ENCODE measurements at places on chromosomes 11 and 22.

GRCh38 chr11:65254724-65255123 is 7.0 kb upstream of the POLA2 start:
- no peak for DNase-seq

GRCh38 chr11:116638463-116638862 is 134.3 kb downstream of the BUD13 start:
- DNase-seq = no peak

DNA sequence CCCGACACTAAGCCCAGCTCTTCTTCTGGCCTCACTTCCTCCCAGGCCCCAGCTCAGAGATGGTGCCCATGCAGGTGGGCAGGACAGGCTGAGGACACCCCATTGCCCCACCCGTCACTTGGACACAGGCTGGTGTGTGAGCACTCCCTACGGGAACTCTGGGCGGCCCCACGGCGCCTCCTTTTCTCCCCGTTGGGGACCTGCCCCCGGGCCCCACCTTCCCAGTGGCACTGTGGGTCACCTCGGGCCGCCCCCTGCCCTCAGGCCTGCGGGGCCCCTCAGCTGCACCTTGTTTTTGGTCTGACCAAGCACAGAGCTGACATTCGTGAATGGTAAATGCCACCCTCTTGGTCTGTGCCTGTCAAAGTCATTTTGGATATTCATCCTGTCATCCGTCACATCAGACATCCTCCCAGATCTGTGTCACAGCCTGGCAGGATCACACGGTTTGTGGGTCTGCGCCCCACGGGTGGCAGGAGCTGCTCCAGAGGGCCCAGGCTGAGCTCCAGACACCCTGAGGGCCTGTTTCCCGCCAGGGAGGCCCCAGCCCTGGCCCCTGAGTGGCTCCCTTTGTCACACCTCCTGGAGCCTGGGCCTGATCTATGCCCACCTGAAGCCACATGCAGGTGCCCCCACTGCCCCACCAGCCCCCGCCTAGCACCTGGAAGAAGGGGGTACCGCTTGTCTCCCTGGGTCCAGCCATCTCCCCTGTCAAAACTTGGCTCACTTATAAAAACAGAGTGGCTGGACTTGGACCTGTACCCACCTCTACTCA is 1188.5 kb downstream of the BRD1 start:
- no peak for DNase-seq

GRCh38 chr11:70397336-70397982 is 870 bp upstream of the CTTN start:
- DNase-seq = no peak

DNA sequence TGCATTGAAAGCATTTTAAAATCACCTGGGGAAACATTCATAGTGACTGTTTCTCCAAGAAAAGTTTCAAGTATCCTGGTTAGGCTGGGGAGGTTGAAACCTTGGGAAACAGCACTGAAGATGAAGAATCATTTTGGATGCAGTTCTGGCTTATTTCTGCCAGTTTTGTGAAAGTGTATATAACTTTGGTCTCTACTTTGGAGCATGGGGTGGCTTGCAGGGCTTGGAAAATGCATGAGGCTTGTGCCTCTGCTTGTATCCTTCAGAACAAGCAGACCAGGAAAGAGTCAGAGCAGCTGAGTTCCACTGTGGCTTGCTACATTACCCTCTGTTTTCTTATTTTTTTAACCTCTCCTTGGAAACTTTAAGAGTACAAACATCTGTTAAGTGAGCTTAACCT is 19.5 kb downstream of the SLC5A12 start:
- no peak for DNase-seq

GRCh38 chr11:1862588-1863351 is 9.9 kb downstream of the LSP1 start:
- DNase-seq = no peak

DNA sequence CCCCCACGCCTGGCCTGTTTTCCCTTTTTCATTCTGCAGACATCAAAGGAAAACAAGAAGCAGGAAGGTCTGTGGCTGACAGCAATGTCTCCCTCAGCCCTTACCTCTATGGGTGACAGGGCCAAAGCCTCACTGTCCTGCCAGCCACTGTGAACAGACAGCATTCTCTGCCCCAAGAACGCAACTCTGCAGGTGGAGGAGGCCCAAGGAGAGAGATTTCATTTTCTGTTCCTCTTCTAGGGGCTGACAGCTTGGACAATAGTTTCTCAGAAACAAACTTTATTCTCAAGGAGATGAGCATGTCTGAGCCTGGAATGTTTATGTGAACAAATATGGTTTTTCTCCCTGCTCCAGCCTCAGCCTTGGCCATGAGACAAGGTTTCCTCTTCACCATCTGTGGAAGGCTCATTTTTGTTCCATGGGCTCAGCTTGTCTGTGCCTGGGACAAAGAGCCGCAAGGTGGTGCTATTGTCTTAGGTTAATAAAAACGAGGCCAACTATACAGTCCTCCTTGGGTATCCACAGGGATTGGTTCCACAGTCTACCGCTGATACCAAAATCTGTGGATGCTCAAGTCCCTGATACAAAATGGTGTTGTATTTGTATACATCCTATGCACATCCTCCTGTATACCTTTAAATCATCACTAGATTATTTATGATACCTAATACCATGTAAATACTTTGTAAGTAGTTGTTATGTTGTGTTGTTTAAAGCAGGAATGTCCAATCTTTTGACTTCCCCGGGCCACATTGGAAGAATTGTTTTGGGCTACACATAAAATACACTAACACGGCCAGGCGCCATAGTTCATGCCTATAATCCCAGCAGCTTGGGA is 5.8 kb downstream of the PIWIL3 start:
- peak; percentile 50 for DNase-seq

DNA sequence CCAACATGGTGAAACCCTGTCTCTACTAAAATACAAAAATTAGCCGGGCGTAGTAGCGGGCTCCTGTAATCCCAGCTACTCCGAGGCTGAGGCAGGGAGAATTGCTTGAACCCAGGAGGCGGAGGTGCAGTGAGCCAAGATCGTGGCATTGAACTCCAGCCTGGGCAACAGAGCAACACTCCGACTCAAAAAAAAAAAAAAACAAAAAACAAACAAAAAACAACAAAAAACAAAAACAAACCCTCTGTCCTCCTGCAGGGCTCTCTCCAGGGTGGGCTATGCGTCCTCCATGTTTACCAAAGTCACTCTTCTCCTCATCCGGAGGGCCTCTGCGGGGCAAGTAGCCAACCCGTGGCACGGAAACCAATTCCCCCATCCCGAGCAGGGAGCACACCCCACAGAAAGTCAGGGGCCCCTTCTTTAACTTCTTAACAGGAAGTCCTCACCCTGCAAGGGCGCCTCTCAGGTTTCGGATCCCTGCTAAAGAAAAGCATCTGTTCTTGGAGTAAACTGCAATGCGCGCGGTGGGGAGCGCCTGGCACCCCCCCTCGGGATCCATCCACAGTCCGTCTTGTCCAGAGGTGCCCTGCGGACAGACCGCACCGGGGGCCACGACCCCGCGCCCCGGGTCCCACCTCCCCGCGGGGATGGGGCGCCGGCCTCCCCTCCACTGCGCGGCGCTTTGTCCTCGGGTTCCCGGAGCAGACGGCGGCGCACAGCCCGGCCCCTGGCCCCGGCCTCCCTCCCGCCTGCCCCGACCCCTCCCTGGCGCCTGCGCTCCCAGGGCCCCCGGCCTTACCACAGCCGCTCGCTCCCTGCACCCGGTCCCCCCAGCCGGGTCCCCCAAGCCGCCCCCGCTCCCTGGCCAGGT is 712 bp downstream of the CERK start:
- peak; percentile 45 for DNase-seq

GRCh38 chr11:96465512-96465911 is 75.7 kb downstream of the JRKL start:
- peak; percentile 11 for DNase-seq

DNA sequence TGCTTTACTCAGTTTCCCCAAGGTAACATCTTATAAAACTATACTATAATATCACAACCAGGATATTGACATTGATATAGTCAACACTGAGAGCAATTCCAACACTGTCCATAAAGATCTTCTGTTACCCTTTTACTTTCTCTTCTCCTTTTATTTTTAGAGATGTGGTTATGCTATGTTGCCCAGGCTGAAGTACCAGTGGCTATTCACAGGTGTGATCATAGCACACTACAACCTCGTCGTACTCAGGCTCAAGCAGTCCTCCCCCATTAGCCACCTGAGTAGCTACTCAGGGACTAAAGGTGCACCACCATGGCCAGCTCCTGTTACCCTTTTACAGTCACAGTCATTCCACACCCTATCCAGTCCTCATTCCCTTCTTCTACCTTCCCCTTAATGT is 119.7 kb downstream of the CWF19L2 start:
- no peak for DNase-seq

GRCh38 chr11:78432058-78432515 is 14.5 kb upstream of the GAB2 start:
- DNase-seq = peak; percentile 59

DNA sequence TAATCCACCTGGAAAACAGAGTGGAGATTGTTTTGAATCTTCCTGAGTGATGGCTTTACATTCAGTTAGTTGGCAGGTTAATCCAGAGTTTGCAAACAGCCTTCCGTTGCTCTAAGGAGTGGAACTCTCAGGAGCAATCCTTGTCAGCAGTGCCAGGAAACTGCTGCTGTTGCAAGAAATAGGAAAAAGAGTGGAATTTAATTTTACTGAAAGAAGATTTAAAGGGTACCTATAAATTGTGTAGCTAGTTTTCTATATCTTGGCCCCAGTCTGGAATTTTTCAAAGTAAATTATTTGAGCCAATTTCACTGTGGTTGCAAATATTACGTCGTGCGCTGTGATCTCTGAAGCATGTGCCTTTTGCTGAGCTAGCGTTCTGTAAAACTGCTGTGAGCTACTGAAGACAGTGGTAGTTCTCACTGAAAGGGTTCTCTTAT is 55.5 kb upstream of the SLC5A12 start:
- no peak for DNase-seq

DNA sequence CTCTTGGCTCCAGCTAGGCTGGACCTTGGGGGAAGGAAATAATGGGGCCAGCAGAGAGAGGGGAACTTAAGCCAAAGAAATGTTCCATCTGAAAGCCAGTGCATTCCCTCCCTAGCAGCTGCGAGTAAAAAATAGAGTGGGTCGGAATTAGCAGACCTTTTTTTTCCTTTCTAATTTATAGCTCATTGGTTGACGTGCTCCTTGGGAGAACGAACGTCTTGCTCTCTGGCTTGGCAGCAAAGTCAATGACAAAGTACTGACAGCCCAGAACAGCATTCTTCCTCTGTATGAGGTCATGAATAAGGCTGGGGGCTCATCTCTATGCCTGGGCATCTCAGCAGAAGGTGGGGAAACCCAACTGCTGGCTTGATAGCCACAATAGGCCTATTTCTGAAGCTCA is 65.0 kb downstream of the SEZ6L start:
- no peak for DNase-seq

DNA sequence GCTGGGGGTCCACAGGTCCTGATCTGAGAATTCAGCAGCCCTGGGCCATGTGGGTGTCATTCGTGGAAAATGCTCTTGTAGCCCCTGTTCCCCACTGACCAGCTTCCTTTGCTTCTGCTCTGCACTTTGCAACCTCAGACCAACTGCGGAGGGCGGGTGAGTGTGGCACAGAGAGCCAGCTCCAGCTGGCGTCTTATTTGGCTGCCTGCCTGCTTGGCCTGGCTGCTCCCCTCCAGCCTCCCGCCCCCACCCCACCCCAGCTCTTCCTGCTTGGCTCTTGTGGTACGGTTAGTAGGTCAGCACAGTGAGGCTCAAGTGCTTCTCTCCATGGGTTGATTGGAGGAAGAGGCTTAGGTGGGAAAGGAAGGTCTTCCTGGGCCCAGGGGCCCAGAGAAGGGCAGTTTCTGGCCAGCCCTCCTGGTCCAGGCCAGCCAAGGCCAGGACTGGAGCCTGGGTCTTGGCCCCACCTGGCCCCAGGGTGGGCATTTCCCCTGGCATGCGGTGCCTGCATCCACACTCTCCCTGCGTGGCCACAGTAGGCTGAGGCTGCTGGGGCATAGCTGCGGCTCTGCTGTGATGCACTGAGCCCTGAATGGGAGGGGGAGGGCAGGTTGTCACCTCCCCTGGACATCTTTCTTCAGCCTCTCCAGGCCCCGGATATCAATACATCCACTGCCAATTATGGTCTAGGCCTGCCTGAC is 26.5 kb downstream of the MYO7A start:
- DNase-seq = peak; percentile 65

DNA sequence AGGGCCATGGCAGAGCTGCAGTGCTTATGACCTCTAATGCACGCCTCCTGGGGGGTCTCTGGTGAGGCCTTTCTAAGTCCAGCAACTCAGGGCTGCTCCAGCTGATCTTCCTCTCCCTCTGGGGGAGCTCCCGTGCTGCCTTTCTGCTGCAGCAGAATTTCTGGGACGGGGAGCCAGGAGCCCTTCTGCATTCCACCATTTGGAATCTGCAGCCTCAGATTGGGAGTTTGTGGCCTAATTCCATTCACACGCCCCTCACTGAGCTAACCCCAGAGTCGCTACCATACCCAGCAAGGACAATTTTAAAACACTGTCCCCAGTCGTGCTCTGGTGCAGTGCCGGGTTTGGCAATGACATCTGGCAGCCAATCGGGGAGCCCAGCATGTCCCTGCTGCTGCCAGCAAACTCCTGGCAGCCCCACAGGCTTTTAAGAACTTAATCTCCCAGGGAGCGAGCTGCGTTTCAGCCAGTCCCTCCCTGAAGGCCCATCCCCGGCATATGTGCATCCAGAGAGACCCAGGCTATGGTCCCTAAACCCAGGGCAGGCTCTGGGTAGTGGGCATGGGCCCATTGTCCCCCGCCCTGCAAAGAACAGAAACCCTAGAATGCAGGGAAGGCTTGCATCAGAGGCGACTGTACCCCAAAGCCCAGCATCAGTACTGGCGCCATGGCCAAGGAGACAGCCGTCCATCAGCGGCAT is 4.7 kb downstream of the SHANK2 start:
- DNase-seq = no peak

- peak; percentile 51 for DNase-seq
These were observed 364.2 kb downstream of the TENM4 start for GRCh38 chr11:79076526-79077115.

DNA sequence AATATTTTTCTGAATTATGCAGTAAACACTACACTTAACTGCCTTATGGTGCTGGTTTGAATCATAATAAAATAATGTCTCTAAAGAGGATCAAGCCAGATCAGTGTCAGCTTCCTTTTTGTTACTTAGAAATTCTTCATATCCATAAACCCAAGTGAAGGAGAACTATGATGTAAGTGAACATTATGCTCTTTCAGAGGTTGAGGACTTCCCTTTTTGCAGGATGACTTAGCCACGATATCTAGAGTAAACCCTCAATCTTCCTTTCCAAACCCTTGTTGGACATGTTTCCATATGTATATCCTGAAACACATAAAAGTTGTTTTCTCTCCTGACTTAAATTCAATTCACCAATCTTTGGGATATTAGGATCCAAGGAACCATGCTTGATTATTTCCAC is 19.1 kb downstream of the OR8D1 start:
- no peak for DNase-seq

DNA sequence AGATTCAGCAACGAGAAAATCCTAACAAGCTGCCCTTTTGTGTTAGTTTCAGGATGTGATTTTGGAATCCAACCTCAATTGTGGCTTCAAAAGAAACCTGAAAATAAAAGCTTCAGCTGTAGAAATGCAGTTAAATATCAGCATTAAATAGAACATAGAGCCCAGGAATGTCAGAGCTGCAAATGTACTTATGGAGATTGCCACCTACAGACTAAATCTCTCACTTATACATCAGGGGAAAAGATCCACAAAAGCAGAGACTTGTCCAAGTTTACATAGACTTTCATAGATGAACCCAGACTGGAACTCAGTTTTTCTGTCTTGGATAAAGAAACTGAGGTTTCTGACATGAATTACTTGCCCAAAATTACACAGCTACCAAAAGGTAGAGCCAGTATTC is 446.6 kb downstream of the DLG2 start:
- DNase-seq = no peak
